Thymus (tissue), 14 donors: ENCODE measurements at places on chromosomes 5 and 9. TPM values are rescaled to one million over a fixed set of nuclear protein-coding genes. Genes with fewer than 3 reads are reported as not detected.
A peak's percentile ranks its signal among the peaks of the same experiment; 100 is the strongest.

DNA sequence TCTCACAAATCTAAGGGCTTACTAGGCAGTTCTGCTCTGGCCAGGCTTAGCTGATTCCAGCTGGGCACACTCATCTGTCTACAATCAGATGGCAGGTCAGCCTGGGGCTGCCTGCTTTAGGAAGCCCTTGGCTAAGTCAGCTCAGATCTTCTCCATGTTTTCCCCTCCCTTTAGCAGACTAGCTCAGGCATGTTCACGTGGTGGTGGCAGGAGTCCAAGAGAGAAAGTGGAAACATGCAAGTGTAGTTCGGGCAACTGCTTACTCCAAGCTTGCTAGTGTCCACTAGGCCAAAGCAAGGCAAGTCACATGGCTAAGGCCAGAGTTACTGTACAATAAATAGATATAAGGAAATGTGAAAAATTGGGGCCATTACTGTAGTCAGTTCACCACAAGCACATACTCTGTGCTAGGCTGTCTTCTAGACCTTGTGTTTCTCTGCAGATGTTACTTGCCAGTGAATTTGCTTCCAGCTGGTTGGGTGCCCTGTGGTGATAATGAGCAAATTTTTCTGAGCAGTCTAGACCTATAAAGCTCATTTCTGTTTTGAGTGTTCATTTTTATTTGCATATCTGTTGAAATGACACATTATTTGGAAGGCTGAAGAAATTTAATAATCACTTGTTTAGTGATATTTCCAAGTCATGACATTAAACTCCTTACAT is 38.3 kb downstream of the RECK start:
- DNase-seq, result peak; percentile 25

DNA sequence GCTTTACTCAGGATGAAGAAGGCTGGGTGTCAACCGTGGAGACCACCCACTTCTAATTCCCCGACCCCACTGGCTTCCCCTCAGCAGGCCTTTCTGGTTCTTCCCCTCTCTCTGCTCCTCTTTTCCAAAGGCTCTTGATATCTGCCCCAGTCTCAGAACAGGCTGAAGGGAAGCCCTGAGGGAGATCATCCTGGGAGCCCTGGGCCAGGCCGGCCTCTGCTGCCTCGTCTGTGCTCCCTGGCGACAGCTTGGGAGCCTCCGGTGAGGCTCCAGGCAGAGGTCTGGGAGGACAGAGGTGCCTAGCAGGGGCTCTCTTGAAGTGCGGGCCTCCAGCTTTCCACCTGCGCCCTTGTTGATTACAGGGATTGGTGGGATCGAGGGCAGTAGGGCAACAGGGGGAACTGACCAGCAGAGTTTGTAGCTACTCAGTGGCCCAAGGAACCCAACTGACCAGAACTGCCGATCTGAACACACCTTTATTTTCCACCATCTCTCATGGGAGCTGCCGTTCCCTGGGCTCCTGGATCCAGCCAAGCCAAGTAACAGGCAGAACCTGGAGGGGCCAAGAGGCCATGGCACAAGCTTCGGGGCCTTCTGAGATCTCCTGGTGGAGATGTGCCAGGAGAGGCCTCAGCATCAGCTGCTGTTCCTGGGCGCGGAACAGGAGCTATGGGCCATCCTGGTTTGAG is 198.5 kb downstream of the CACNA1B start:
- DNase-seq, result no peak

DNA sequence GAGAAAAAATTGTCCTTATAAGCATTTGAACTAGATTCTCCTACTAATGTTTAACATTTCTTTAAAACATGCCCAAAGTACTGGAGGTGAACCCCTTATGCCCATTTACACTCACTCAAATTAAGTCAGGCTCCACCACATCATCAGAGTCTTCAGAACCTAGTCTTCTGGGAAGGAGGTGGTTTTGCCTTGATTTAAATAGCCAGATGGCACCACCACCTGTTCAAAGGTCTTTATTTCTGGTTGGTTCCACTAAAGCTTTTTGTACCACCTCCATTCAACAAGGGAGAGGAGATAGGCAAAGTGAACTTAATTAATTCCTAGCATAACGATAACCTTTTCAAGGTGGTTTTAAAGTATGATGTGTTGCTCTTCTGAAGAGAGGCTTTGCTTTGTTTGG is 189.5 kb downstream of the SLF1 start:
- no peak for DNase-seq

- DNase-seq, result no peak
Observed at GRCh38 chr9:21311889-21312288, 6.8 kb upstream of the IFNA5 start.

Gene PCDHGA5
- total RNA-seq, result 0.19 TPM
